HFFc6 (cell line): ENCODE measurements at places on chromosomes 1 and 21. TPM values are rescaled to one million over a fixed set of nuclear protein-coding genes. Genes with fewer than 3 reads are reported as not detected.
A peak's percentile ranks its signal among the peaks of the same experiment; 100 is the strongest.

The XCL2 gene
- not detected in 3 replicates for total RNA-seq

The ELF3 gene
- total RNA-seq = 0.09 TPM in 1 of 3 replicates, not detected in the others

The SLC6A17 gene
- total RNA-seq = 1.8 to 4.5 TPM (median 4.1 TPM) in 3 replicates

GRCh38 chr21:33937931-33938339 is 22.3 kb upstream of the ATP5PO start:
- no peaks in the 10 kb centered on the region for H3K27me3 ChIP-seq
- no peak for DNase-seq
- H3K27ac ChIP-seq = no peak overlapping the region
- no peaks in the 10 kb centered on the region for H3K36me3 ChIP-seq

GRCh38 chr1:152110860-152111514 is 4.3 kb downstream of the TCHH start:
- peak; percentile 10 for DNase-seq
- no peaks in the 10 kb centered on the region; the same call in 1 of the 2 replicates for H3K36me3 ChIP-seq
- H3K27me3 ChIP-seq = peaks cover 20% of the 10 kb centered on the region
- H3K27ac ChIP-seq = no peak overlapping the region

DNA sequence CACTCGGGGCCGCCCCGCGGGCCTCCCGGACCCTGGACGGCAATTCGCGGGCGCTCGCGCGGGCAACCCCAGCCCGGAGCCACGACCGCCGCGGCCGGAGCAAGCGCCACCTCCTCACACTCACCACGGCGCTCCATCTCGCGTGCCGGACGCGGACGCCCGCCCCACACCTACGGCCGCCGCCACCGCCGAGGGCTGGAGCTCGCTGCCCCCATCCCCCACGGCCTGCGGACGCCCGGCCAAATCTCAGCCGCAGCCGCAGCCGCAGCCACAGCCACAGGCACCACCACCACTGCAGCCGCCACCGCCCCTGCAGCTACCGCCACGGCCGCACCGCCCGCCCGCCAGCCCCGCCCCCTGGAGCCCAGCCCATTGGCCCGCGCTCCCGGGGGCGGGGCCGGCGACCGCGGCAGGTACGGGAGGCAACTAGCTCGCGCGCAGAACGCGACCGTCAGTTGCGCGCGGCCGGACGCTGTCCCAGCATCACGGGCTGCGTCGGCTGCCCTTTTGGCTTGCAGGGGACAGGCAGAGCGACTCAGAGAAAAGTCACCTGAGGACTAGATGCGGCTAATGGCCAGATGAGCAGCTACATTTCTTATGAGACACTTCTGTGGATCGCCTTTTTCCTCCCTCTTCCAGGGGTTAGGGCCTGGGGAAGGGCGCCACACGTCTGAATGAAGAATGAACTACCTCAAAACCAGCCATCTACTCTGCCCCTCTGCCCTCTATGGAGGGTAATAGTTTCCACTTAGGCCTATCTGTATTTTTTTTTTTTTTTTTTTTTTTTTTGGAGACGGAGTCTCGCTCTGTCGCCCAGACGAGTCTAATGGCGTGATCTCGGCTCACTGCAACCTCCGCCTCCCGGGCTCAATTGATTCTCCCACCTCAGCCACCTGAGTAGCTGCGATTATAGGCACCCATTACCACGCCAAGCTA is at the start of gene ARHGAP29:
ARHGAP29 (minus strand) TSS at position 294 of the 936 bp plus-strand sequence. CDS start 5,973 bp downstream, outside the sequence.
- peak within 1 kb of the TSS; percentile 94 for H3K4me3 ChIP-seq
- H3K27ac ChIP-seq = peak within 1 kb of the TSS; percentile 69
- peaks cover 13% of the 10 kb centered on the region for H3K36me3 ChIP-seq
- peak; percentile 58 for DNase-seq
- H3K4me1 ChIP-seq = peaks cover 64% of the 10 kb centered on the region
- H3K27me3 ChIP-seq = no peaks in the 10 kb centered on the region; the same call in 1 of the 2 replicates

- H3K4me3 ChIP-seq = no peak overlapping the region
- H3K27ac ChIP-seq = no peak overlapping the region
- peaks cover 23% of the 10 kb centered on the region for H3K27me3 ChIP-seq
Observed at GRCh38 chr1:156865258-156865657, 4.6 kb downstream of the NTRK1 start.

DNA sequence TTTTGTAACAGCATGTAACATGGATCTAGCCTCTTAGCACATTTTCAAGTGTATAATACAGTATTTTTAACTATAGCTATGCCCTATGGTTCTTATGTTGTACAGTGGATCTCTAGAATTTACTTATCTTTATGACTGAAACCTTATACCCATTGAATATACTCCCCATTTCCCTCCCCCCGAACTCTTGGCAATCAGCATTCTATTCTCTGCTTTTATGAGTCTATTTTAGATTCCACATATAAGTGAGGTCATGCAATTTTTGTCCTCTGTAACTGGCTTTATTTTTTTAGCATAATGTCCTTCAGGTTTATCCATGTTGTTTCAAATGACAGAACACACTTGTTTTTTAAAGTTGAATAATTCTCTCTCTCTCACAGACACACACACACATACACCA is 3.1 kb upstream of the GBP6 start:
- peaks cover 20% of the 10 kb centered on the region for H3K4me1 ChIP-seq
- no peaks in the 10 kb centered on the region for H3K36me3 ChIP-seq
- H3K27ac ChIP-seq = no peak overlapping the region
- DNase-seq = no peak
- peaks cover 3% of the 10 kb centered on the region; the same call in 1 of the 2 replicates for H3K27me3 ChIP-seq

- H3K36me3 ChIP-seq = no peaks in the 10 kb centered on the region
- H3K27me3 ChIP-seq = peaks cover 21% of the 10 kb centered on the region
- 0 out of 2 replicates have a peak, but pooled peaks cover 8% of the 10 kb centered on the region for H3K4me1 ChIP-seq
- no peak for DNase-seq
- no peak overlapping the region for H3K27ac ChIP-seq
- no peak overlapping the region for H3K4me3 ChIP-seq
Observed at GRCh38 chr1:177183836-177184235, 13.1 kb downstream of the BRINP2 start.

GRCh38 chr1:197763769-197764168 is 11.5 kb downstream of the DENND1B start:
- H3K4me1 ChIP-seq = peaks cover 23% of the 10 kb centered on the region
- no peaks in the 10 kb centered on the region for H3K27me3 ChIP-seq
- H3K36me3 ChIP-seq = peaks cover 6% of the 10 kb centered on the region; the same call in 1 of the 2 replicates
- H3K4me3 ChIP-seq = no peak overlapping the region

GRCh38 chr21:39217356-39218081 is 34.3 kb upstream of the PSMG1 start:
- no peaks in the 10 kb centered on the region for H3K4me1 ChIP-seq
- no peak overlapping the region for H3K4me3 ChIP-seq
- no peak for DNase-seq
- H3K36me3 ChIP-seq = peaks cover 9% of the 10 kb centered on the region; the same call in 1 of the 2 replicates

DNA sequence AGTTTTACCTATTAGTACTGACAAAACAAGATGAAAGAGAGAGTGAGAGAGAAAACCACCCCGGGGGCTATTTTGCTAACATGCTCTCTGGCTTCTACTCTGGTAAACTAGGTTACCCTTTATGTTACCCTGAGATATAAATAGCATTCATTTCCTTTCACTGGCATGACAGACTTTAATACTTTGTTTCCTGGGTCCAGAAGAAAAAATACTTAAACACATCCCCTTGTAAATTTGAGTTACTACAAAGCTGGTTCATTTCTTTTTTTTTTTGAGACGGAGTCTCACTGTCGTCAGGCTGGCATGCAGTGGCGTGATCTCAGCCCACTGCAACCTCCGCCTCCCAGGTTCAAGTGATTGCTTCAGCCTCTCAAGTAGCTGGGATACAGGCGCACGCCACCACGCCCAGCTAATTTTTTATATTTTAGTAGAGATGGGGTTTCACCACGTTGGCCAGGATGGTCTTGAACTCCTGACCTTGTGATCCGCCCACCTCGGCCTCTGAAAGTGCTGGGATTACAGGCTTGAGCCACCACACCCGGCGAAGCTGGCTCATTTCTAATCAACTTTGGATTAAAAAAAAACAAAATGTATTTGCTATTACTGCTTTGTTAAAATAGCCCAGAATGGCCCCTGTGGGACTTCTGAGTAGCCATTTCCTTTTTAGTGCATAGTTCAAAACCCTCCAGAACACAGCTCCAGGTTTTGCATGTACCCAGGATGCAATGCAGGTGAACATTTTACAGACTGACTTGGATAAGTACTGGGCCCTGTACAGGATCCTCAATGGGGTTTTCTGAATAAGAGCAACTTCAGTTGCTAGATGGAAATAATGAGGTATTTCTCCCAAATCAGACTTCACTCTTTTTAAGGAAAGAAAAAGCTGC is 20.6 kb downstream of the INPP5B start:
- H3K4me1 ChIP-seq = peaks cover 29% of the 10 kb centered on the region
- peak overlapping the region; percentile 28; the same call in 1 of the 2 replicates for H3K27ac ChIP-seq
- H3K27me3 ChIP-seq = peaks cover 1% of the 10 kb centered on the region; the same call in 1 of the 2 replicates
- DNase-seq = no peak
- no peak overlapping the region for H3K4me3 ChIP-seq

DNA sequence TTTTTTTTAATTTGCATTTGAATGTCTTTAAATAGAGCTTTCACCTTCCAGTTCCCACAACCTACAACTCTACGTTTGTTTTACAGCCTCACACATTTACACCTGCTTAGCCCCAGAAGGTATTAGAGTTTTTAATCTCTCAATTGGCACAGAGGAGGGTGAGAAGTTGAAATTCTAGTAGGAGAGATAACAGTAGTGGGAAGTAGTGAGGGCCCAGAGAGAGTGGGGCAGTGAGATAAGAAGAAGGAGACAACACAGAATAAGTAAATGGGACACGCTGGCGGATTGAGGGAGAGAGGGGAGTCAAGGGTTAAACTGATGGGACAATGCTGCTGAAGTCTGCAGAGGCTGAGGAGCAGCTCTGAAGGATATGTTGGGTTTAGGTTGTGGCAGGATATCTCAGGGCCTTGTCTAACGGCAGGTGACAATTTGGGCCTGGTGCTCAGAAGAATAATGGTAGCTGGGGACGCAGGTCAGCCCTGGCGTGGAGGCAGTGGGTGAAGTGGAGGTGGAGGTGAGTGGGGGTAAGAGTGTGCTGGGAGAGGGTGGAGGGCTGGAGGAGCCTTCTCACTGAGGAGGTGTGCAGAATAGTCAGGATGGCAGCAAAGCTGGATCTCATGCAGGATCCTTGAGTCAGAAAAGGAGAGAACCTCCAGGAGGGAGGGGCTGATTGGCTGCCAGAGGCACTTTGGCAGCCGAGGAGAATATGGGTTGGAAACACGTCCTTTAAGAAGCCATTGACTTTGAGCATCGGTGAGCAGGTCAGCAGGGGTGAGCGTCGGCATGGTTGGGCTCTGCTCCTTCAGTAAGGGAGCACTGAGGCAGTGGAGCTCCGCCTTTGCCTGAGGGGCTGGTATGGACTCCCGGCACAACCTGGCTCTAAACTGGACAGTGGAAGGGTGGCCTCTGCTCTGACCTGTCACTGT is 72.9 kb downstream of the SYT6 start:
- H3K4me1 ChIP-seq = no peaks in the 10 kb centered on the region
- H3K36me3 ChIP-seq = no peaks in the 10 kb centered on the region
- peaks cover 34% of the 10 kb centered on the region for H3K27me3 ChIP-seq
- no peak overlapping the region for H3K27ac ChIP-seq
- H3K4me3 ChIP-seq = no peak overlapping the region
- no peak for DNase-seq
